Activated CD4-positive, alpha-beta memory T cell treated with anti-CD3 and anti-CD28 coated beads for 36 hours (primary cell): ENCODE measurements at places on chromosomes 6 and 20.

DNA sequence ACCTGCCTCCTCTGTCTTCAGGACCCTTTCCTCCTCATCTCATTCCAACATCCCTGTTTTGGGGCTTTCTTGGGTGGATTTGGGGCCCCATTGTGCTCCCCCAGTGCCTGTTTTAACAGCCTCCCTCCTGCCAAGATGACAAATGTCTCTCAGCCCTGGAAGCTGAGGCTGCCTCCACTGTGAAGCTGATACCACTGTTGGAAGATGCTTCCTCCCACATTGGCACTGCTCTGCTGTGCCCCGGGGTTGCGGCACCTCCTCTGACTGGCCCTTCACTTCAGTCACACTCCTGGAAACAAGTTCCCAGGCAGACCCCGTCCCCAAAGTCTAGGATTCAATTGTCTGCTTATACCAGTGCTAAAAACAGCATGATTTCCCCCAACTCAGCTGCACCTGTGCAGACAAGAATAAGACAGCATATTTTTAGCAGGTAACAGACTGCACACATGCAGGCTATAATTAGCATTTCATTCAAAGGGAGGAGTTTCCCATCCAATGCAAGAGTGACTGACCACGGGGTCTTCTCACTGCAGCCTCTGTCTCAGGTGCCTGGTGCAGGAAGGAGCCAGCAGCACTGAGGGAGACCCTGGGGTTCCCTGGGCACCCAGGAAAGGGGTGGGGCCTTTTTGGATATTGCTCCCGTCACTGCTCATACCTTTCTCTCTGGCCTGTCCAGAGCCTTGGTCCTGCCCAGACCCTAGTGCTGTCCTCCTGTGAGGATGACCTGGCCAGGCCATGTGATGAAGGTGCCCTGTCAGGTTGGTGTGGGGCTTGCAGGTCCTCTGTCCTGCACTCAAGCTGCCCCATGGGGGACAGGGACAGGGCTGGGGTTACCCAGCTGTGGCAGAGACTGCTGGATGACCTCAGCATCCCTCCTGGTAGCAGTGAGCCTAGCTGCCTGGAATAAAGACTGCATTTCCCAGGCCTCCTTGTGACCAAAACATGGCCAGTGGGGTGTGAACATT, 31.5 kb upstream of the SULF2 start:
- no peak for DNase-seq

DNA sequence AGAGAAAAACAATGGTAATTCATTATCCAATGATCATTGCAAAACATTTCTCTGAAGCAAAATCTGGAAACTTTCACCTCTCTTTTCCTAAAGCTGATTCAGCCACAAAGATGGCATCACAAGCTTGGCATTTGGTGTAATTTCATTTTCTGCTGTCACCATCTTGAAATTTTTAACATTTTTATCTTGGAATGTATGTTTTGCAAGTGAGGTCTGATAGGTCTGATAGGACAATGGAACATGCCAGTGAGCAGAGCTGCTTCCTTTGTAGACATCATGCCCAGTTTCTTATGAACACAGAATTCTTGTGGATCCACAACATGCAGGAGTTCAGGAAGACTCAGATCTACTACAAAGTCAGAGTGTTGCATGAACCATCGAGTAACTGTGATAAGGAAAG, 969.6 kb downstream of the EYS start:
- DNase-seq: no peak

DNA sequence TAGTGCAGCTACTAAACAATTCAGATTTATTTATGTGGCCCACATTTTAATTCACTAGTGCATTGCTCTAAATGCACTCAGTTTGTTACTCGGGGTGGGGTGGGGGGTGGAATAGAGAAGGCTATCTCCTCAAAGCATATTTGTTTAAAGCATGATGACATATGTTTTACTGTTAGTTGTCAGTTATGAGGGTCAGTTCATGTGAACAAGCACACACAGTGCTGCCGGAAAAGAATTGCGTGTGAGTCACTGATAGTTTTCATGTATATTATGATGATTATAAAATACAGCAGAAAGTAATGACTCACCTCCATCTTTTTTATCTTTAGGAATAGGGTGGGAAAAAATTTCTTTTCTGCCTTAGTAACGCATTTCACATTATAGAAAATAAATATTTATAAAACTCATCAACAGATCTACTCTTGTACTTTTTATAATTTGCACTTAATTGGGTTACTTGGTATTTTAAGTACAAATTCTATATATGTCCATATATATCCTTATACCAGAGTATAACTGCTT, 42.2 kb upstream of the STXBP5 start:
- DNase-seq: no peak

DNA sequence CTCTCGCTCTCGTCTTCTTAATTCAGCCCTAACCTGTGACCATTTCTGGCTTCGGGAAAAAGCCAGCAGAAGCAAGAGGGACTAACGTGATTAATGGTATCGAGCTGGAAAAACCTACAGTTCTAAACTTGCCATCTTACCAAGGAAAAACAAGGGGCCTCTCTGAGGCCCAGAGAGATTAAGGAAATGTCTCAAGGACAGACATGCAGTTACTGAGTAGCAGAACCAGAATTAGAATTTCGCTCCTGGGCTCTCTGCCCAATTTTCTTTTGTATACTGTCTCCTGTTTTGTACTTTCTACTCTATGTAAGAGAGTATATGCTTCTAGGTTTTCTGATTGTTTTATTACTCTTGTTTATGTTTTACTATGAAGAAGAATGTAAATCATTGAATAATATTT, 67.8 kb upstream of the LTV1 start:
- DNase-seq: no peak

DNA sequence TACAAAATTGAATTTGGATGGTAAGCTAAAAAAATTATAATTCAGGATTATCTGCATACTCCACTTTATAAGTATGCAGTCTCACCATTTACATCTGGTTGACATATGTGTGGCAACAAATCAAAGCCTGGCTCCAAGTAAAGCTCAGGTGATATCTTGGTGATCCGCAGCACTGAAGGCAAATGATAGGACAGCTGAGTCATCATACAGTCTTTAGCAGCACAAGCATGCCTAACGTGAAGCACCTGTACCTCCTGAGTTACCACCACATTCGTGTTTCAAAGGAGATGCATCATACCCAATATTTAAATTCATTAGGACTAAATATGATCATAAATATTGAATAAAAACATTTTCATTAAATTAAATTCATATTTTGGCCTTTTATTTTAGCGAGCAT, 11.8 kb upstream of the STX11 start:
- DNase-seq: no peak

DNA sequence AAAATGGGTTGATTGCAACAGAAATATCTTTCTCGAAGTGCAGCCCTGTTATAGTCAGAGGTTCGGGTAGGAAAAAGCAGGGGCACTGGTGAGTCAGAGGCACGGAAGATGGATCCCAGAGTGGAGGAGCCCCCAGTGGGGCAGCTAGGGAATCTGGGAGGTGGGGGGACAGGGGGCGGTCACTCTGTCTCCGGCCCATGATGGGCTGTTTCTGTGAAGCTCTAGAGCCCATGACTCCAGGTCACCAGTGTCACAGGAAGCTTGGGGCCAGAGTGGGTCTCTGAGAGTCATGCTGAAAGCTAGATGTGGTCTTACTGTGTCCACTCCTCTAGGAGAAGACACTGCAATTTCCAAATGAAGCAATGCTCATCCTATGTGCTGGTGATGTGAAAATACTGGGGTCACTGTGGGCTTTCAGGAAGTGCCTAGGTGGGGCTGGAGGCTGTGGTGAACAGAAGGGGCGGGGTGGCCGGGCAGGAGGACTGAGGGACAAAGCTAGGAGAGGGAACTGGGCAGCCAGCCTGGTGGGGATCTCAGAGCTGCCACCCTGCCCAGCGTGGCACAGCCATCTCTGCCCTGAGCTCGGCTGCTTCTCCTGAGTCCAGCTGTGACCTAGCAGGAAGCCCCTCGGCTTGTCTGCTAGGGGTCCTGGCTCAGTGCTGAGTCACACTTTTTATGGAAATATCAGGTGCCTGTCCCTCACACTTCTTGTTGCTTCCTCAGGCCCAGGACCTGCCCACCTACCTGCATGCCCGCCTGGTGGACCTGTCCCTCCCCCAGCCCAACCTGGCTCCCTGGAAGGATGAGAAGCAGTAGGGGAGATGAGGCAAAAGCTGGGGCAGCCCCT, 54.2 kb downstream of the IRF4 start:
- DNase-seq: peak; percentile 38
